ENCODE measurements at places on chromosomes 16 and 17.
A peak's percentile ranks its signal among the peaks of the same experiment; 100 is the strongest.

- no peak for DNase-seq
Measured at GRCh38 chr16:88763502-88764053, 21.4 kb downstream of the PIEZO1 start.

DNA sequence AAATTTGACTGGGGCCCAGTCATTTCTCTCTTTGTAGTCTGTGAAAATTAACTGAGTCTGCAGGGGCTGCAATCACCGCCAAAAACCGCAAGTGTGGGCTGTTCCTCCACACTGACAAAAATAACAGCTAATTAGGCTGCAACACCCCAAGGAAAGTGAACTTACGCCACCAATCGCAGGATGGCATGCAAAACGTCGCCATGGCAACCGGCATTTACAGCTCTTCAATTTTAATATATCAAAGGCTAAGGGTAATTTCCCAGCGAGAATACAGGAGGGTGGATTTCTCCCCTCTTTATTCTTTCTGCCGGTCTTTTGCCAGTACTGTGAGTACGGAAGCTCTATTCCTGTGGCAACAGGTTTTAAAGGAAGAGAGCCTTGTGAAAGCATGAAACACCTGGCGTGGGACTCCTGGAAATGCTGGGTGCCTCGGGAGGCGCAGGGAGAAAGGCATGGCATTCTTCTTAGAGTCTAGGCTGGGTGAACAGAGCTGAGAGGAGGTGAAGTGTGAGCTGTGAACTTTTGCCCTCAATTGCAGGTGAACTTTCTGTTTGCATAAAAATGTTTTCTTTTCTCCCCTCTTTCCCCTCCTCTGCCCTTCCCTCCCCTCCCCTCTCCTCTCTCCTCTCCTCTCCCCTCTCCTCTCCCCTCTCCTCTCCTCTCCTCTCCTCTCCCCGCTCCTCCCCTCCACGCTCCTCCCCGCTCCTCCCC is 399.7 kb downstream of the XYLT1 start:
- no peak for DNase-seq

- no peak for DNase-seq
Measured at GRCh38 chr16:72999541-73000019, 48.3 kb downstream of the ZFHX3 start.

- DNase-seq, result no peak
Measured at GRCh38 chr17:2855063-2855600, 58.9 kb downstream of the RAP1GAP2 start.

DNA sequence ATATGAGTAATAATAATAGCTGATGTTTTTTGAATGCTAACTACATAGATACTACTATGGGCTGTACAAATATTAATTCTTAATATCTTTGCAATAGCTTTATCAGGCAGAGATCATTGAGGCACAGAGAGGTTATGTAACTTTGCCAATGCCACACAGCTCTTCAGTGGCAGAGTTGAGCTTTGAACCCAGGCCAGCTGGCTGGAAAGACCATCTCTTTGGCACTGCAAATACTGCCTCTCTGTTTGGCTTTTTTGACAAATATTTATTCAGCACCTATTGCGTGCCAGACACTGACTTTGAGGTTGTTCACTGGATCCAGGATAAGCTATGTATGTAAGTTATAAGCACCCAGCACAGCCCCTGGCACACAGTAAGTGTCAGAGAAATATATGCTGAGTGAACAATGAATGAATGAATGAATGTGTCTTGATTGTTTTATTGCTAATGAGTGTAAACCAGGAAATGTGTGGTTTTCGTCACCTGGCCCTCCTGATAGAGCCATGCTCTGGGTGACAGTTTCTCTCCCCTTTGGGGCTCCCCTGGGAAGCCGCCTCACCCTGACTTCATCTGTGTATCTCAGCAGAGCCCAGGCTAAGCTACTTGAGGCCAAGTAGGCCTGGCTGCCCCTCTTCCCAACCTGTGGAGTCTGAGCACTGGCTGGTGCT is 2.5 kb downstream of the AQP8 start:
- no peak for DNase-seq

GRCh38 chr16:17557480-17557879 is 86.7 kb upstream of the XYLT1 start:
- no peak for DNase-seq

- DNase-seq, result no peak
Measured at GRCh38 chr17:48175692-48176470, 68.3 kb downstream of the SNX11 start.

DNA sequence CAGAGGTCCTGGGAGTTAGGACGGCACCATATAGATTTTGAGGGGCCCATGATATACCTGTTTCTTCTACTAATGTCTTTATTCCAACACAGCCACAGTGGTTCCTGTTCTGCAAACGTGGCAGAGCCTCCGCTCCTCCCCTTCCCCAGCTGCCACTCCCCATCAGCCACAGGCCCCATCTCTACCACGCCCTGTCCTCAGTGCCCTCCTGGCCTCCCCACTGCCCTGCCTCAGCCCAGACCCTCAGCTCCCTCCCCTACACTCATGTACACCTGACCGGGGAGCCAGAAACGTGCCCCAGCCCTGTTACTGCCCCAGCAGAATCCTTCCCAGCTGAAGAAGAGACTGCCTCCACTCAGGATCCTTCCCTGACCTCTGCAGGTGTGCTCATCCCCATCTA is 11.9 kb upstream of the RBFOX3 start:
- no peak for DNase-seq

- DNase-seq, result no peak
Measured at GRCh38 chr16:76235025-76235424, 42.2 kb upstream of the CNTNAP4 start.

DNA sequence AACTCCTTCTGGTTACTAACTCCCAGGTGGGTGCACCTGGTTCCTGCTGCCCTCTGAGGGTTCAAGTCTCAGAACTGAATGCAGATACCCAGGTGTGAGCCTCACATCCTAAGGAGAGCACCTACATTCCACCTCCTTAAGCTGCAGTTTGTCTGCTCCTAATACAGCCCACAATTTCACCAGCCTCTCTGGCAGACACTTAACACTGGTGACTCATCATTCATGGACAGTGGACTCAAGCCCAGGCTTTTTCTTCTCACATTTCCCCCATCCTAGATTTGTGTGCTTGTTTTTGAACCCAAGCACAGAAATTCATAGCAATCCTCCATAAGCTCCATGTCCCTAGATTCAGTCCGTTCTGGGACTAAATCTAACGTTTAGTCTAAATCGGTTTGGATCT is 7.0 kb upstream of the MAF start:
- DNase-seq, result no peak

- DNase-seq, result no peak
Measured at GRCh38 chr17:60351012-60351695, 40.8 kb downstream of the USP32 start.

- no peak for DNase-seq
Measured at GRCh38 chr16:58476791-58477190, 23.2 kb upstream of the NDRG4 start.

DNA sequence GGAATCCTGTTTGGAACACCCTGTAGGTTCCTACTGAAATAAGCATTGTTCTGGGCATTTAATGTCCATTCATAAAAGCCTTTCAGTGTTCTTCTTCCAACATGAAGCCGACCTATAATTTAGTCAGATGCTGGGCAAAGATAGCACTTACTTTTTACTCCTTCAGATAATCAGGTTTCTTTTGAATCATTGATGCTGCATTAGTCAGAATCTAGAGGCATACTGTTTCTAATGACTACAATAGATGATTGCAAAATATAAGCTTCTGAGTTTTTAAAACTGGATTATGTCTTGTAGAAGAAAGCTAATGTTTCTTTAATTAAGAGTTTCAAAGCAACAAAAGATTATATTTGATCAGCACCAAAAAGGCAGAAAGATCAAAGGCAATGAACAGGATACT is 16.0 kb downstream of the MMD start:
- no peak for DNase-seq

DNA sequence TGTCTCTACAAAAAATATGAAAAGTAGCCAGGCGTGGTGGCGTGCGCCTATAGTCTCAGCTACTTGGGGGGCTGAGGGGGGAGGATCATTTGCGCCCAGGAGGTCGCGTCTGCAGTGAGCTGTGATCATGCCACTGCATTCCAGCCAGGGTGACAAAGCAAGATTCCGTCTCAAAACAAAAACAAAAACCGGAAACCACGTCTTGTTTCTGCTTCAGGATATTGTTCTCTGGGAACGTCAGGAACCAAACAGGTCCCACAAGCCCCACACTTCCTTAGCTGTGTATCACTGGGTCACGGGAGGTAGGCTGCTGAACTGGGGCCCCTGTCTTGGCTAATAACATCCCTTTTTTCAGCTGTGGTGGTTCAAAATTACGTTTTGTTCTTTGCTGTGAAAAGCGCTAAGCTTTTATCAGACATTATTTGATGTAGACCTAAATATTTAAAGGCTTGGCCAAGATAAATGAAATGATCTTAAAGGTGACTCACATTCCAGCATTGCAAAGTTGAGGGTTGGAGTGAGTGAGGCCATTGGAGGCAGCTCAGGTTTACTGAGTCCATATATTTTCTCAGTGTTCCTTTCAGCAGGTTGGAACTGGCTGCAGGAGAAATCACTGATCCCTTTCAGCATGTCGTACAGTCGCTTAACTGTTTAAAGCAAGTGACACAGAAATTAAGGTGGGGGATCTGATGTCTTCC is 16.4 kb upstream of the SEC14L1 start:
- no peak for DNase-seq

- DNase-seq, result peak; percentile 38
Measured at GRCh38 chr16:69150146-69150865, 17.9 kb downstream of the UTP4 start.

- no peak for DNase-seq
Measured at GRCh38 chr16:49280105-49280741, 1.4 kb downstream of the CBLN1 start.

- no peak for DNase-seq
Measured at GRCh38 chr17:77670173-77670572, 288.3 kb upstream of the TNRC6C start.

- no peak for DNase-seq
Measured at GRCh38 chr17:142102-142661, 4.8 kb downstream of the SCGB1C2 start.

GRCh38 chr16:79993629-79994209 is 393.2 kb upstream of the MAF start:
- DNase-seq, result no peak

GRCh38 chr16:84228256-84228838 is 11.5 kb downstream of the KCNG4 start:
- no peak for DNase-seq

- no peak for DNase-seq
Measured at GRCh38 chr16:53872248-53873221, 168.6 kb downstream of the FTO start.

DNA sequence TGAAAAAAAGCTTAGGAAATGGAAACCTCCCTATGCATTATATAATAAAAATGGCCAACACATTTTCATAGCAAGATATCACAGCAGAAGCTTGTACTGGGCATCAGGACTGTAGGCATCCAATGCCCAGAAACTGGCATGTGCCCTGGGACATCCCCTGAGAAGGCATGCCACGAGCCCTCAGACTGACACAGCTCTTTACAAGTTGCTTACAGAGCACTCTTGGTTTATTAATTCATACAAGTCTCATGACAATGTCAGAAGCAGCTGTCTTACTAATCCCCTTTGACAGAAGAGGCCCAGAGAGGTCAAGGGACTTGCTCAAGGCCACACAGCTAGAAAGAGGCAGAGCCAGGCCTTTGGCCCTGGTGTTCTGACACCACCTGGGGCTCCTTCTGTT is 5.6 kb upstream of the CCL2 start:
- DNase-seq, result no peak

DNA sequence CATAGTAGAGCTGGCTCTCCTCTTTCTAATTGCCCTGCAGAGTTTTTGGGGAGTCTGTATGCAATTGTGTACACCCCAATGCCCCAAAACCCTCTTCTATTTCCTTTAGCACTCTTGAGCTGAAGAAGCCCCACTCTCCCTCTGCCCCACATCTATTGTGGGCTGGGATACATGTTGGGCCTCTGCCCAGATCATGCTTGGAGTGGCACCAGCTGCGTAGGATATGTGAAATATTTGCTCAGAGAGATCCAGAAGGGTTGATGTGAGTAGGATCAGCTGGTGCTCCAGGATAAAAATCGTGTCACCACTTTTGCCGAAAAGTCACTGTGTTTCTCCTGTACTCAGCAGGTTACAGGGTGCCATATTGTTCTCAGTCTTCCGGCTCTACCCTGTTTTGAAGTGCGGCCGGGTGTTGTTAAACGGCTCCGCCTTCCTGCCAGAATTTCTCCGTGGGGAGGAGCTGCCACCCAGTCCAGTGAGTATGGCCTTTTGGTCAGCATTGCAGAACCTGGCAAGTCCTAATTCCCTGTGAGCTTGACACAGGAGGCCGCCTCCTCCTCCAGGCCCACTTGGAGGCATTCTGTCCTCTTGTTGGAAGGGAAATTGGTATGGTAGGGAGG is 664.5 kb downstream of the WWOX start:
- no peak for DNase-seq

- DNase-seq, result no peak
Measured at GRCh38 chr16:79867425-79867997, 267.0 kb upstream of the MAF start.

DNA sequence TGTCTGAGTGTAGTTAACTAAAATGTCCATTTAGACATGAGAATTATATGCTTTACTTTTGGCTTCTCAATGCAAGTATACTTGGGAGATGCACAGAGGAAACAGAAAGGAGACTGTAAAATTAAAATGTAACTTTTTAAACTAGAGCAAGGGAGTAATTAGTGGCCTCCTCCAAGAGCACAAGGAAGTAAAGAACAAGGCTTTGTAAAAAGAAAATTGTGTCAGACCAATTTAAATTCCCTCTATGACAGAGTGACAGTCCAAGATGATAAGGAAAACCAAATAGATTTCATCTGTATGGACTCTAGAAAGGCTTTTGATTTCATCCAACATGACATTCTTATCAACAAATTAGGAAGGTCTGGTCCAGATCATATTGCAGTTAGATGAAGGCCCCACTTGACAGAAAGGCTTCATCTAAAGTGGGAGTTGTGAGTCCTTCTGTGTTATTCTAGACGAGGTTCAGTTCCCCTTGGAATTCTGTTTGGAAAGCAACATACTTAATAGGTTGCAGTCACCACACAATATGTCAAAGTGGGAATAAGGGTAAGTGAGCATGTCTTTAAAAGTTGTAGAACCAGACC is 6.5 kb upstream of the CAPNS2 start:
- DNase-seq, result no peak

DNA sequence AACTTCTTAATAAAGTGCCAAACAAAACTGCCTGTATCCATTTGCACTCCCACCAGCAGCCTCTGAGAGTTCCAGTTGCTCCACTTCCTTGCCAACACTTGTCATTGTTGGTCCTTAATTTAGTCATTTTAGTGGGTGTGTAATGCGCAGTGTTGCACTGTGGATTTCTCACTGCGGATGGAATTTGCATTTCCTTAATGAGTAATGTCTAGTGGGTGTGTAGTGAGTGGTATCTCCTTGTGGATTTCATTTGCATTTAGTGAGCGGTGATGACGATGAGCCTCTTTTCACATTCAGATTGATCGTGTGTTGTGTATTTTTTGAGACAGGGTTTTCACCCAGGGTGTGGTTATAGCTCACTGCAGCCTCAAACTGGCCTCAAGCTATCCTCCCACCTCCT is 4.1 kb upstream of the MSLN start:
- no peak for DNase-seq
